Stimulated activated memory B cell treated with anti-CD40 and anti-IgM and Interleukin-4, amounts not matched to agents 10 μg/mL and 1 μg/mL and 100 μg/mL, for 72 hours (primary cell): ENCODE measurements at places on chromosomes 6 and 20.
A peak's percentile ranks its signal among the peaks of the same experiment; 100 is the strongest.

GRCh38 chr6:150539568-150539967, 60.1 kb upstream of the PLEKHG1 start:
- ATAC-seq = no peak

- peak; percentile 77 for ATAC-seq
Measured at GRCh38 chr6:156886409-156886808, 109.2 kb downstream of the ARID1B start.

DNA sequence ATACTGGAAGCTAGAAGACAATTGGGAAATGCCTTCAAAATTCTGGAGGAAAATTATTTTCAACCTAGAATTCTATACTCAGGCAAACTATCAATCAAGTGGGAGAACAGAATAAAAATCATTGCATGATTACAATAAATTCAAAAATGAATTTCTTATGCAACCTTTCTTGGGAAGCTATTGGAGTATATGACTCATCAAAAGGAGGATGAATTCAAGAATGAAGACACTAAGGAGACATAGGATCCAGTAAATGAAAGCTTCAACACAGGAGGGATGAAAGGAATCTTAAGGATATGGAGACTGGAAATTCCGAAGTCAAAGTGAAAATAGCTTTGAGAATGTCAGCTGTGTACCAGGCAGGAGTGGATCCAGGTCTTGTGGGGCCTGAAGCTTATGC, 12.6 kb upstream of the UBR2 start:
- no peak for ATAC-seq

DNA sequence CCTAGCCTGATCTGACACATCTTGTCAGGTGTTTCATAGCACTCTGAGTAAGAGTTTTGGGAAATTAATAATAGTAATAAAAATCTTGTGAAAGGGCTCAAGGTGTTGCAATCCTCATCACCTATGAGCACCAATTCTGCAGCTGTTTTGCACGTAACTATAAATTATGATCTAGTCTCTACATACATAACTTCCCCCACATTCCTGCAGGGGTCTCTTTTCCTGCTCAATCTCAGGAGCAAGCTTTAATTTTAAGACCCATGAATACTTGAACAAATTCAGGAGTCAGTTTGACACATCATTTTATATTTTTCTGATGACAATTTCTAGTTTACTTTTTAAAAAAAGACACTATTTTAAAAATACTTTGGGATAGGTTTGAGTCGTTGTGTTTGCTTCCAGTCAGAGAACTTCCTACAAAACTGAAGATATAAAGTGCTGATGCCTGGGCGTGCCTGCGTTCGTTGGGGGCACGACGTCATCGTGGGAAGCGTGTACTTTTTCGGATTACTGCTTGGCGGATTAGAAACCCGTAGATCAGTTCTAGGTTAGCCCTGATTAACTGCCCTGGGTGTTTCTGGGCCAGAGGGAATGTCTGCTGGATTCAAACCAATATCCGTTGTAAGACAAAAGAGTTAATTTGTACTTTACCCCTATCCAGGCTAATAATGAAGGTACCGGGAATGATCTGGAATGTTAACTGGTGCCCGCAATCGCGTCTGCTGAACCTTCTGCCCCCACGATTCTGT, 1.0 kb upstream of the E2F3 start:
- no peak for ATAC-seq

DNA sequence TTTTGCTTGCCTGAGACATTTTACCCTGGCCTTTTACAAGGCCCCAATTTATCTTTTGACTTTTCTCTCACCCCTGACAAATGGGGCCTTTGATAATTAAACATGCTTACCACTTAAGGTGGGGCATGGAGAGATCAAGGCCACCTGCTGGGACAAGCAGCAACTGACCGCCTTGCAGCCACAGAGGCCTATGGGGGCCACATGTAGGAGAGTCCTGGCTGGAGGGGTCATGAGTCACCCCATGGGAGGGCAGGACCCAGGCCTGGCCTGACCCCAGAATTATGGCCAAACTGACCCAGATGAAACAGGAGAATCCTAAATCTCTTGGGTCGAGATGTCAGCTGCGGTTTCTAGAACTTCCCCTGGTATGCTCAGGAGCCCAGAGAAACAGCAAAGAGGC, 8.5 kb upstream of the OCSTAMP start:
- no peak for ATAC-seq

- no peak for ATAC-seq
Measured at GRCh38 chr6:81759782-81760181, 7.3 kb upstream of the TENT5A start.

DNA sequence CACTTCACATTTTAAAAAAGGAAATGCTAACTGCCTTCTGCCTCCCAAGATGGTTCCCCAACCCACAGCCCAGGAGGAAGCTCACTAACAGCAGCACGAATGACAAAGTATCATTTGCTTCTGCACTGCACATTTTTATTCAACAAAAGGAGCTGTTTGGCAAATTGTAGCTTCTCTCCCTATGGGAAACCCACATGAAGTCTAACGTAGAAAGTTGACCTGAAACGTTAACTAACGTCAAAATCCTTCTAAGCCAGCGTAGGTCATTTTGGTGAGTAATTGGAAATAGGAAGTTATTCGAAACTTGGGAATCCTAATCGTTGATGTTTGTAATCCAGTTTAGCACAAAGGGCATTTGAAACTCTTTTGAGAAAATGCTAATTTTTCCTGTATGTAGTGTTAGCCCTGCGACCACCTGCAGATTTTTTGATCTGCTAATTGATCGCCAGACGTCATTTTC, 2.9 kb downstream of the SALL4 start:
- no peak for ATAC-seq

- ATAC-seq = no peak
Measured at GRCh38 chr6:1126036-1126435, 185.9 kb upstream of the FOXQ1 start.

DNA sequence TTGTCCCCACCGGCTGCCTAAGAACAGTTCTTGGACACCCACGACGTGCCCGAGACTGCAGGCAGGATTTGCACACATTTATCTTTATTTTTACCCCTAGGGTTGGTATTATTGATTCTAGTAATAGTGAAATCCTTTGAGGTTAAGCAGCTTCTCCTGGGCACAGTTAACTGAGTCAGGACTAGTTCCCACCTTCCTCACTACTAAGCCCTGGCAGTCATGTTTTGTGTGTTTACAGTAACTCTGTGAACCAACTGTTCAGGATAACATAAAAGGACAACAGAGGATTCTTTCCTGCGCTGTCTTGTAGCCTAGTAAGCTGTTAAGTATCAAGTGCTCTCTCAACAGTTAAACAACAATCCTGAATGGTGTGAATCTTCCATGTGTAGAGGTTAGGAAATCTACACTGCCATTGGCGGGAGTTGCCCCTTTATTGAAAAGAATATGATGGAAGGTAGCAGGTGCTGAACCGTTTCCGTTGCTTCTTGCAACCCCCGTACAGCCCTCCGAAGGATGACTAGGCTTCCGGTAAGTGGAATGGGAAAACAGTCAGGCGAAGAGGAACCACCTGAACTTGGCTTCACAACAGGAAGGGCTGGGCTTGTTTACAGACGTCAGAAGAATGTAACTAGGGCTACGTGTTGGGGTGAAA, 979 bp upstream of the SOD2 start:
- no peak for ATAC-seq

- no peak for ATAC-seq
Measured at GRCh38 chr6:47034421-47034820, 7.7 kb downstream of the ADGRF1 start.

GRCh38 chr20:63406617-63407245, 45.6 kb upstream of the CHRNA4 start:
- peak; percentile 3 for ATAC-seq

DNA sequence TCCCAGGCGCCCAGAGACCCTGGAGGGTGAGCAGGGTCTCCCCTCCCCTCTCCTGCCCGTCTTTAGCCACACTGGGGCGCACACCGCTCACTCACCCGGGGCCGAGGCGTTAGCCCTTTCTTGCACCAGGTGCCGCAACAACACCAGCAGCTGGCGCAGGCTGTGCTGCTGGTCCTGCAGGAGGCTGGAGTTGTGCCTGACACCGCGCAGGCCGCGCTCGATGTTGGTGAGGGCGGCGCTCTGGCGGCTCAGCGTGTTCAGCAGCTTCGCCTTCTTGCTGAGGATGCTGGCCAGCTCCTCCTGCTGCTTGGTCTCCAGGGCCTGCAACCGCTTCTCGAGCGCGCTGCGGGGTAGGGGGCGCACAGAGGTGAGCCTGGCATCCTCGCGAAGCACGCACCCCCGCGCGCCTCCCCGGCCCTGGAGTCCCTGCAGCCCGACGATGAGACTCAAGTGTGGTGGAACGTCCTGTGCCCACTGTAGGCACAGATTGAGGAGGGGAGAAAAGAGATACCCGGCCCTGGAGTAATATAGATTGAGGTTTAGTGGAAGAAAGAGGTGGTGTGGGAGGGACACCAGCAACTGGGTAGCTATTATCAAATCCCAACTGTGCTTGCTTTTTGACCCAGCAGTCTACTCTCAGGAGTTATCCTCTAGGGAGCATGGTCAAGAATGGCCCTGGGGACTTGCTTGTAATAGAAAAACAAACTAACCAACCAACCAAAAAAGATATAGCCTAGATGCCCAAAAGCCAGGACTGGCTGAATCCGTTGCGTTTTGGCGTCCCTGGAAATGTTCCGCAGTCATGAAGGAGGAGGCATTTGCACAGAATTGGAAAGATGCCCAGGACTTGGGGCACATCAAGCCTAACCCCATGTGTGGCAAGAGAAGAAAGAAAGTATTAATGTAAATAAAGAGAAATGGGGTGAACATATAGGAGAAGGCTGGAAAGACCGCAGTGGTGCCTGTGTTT, 30.9 kb downstream of the ANGPT4 start:
- peak; percentile 48 for ATAC-seq

DNA sequence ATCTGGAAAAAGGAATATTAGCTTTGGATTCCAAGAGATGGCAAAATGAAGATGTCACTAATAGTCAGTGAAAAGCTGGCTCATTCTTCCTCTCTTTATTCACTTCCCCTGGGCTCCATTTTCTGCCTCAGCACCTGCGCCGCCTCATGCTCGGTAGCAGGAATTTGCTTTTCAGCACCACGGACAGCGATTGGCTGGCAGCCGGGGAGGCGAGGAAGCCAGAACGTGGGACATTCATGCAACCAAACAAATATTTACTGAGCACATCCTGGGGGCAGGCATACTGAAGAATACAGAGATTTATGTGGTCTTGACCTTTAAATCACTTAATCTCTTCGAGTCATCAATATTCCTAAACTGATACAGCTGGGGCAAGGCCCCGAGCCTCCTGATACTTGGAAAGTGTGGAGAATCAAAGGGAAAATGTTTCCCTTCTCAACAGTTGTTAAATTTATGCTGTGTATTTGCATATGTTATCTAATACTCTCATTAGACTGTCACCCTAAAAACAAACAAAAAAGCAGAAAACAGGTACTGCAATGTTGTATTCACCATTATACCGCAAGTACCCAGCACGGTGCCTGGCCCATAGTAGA, 12.1 kb upstream of the PDYN start:
- ATAC-seq = no peak

DNA sequence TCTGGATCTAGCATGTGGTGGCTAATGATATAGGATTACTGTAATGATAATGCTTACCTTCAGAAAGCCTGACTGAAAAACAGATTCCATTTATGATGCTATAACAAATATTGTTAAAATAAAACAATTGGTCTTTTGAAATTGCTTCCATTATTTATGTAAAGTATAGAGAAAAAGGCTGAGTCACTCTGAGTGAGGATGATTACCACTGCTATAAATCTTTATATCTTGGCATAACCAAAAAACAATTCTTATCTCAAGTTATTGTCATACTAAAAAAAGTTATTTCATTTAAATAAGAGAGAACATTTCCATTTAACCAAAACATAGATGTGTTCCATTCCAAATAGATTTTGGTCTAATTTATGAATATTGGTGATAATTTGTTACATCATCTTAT, 53.0 kb upstream of the DST start:
- no peak for ATAC-seq
